ENCODE measurements at places on chromosomes 5 and 9.

DNA sequence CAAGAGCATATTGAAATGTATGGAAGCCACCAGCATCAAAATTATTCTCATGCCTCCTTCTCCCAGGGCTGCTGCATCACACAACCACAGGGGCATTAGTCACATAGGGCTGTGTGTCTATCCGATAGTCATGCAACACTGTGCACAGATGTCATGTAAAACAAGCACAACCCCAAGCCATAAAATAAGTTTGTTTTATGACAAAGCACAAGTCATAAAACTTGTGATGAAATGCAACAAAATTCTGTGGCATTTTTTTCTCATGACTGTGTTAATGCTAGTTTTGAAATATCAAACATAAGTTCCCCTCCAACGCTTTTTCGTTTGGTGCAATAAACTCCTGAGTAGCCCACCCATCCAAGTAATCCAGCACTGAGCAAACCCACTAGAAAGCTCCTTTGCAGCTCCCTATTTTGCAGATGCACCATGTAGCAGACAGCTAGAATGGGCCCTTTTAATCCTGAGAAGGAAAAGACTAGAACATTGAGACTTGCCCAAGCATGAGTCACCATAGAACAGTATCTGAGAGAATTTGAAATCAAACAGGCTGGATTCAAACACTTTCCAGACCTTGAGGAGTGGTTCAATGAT, 93.3 kb upstream of the ZNF366 start:
- no peak for DNase-seq

- DNase-seq, result no peak
Observed at GRCh38 chr5:38607930-38608564, 51.6 kb upstream of the LIFR start.

DNA sequence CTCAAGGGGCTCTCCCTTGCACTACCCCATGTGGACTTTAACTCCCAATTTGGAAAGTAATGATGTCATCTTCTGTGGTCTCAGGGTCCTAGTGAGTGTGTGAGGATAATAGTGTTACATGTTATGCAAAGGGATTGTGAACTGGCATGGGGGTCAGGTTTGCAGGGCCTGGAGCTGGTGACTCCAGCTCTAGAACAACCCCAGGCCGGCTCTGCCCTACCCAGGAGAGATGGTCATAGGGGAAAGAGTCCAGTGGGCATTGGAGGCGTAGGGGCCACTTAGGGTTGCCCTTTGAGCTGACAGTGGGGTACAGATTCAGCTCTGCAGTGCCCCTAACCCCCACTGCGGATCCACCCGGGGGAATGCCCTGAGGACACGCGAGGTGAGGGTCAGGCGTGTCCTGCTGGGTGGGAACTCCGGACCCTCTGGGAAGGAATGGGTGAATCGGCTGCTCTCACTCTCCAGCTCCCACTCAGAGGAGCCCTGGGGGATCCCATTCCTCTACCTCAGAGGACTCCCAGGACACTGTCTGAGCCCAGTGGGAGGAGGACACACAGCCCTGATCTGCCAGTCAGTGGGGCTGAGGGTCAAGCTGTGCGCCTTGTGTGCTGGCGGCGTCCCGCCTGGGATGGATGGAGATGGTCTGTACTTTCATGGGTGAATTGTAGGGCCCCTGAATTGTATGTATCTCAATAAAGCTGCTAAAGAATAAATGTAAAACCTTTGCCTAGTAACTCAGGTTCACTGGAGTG, 2.5 kb upstream of the NKD2 start:
- no peak for DNase-seq

GRCh38 chr5:92309336-92309991, 926.3 kb upstream of the ARRDC3 start:
- no peak for DNase-seq

GRCh38 chr5:164672931-164673694, 1167.7 kb downstream of the MAT2B start:
- DNase-seq, result no peak

DNA sequence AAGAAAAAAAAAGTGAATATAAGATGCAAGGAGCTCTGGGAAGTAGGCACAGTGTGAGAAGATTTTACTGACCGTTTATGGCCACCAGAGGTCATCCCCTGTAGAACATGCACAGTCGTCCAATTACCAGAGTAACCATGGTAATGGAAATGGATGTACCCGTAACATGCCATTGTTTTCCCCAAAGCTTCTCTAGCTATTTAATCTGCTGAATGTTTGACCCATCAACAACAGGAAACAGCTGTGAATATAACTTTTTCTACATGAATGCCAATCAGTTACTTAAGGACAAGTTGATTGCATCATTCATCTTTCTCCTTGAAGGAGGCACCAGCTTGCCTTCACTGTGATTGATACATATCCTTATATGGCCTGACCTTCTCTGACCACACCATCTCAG, 1967.0 kb upstream of the CDH9 start:
- DNase-seq, result no peak

DNA sequence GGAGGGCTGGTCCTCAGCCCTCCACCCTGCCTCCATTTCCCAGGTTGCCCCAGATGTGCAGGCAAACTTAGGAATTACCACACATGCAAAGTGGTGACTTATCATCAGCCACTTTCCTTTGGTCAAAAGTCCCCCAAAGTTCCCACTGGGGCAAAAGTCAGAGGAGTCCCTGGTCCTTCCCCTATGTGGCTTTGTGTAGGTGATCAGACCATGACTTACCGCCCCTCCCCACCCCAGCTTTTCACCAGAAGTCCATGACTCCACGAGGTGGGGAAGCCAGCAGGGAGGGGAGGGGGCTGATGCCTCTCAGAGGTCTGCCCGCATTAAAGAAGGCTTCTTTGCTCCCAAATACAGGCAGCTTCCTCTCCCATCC, 5.8 kb downstream of the TRAF1 start:
- DNase-seq, result no peak

DNA sequence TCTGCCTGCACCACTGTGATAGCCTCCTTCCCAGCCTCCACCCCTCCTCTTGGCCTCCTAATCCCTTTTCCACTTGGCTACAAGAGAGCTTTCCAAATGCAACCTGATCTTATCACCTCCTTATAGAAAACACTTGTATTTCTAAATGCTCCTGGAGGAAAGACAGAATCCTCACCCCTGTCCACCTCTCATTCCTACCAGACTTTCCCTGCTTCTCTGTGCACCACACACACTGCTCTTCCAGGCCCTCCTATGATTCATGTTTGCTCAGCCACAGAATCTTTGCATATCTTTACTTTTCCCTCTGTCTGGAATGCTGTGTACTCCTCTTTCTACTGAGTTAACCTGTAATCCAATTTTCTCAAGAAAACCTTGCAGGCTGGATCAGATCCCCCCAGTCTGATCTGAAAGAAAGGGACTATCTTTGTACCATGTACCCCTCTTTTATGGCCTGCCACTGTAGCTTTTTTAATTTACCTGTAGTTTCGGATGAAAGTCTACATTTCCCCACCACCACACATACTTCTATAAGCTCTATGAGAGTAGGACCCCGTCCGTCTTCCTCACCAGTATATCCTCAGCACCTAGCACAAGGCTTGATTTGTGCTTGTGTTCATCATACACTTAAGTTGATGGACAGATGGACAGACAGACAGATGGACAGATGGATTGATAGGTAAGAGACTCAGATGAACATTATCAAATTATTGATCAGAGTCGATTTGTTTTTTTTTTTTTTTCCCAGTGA, 95.3 kb downstream of the GALNT10 start:
- DNase-seq, result no peak

DNA sequence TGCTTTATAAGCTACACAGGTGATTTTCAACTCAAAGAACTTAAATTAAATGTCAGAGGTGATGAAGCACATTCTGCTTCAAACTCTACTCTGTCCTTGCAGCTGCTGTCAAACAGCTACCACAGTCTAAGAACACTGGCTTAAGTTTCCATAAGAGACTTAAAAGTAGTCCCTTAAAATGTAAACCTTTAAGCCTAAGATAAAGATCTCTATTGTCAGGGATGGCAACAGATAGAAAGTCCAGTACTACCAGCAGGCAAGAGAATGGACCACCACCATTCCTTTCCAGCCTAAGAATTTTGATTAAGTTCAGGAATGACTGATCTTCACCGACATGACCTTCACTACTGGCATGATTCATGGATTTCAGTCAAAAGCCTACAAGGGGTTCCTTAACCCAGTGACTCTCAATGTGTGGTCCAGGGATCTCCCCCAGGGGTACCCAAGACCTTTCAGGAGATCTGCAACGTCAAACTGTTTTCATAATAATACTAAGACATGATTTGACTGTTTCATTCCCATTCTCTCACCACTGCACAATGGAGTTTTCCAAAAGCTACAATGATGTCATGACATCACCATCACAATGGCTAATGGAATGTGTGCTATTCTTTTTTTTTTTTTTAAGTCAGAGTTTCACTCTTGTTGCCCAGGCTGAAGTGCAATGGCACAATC, 41.1 kb upstream of the PLPP6 start:
- no peak for DNase-seq

- no peak for DNase-seq
Observed at GRCh38 chr5:71790433-71790832, 71.4 kb downstream of the CARTPT start.

DNA sequence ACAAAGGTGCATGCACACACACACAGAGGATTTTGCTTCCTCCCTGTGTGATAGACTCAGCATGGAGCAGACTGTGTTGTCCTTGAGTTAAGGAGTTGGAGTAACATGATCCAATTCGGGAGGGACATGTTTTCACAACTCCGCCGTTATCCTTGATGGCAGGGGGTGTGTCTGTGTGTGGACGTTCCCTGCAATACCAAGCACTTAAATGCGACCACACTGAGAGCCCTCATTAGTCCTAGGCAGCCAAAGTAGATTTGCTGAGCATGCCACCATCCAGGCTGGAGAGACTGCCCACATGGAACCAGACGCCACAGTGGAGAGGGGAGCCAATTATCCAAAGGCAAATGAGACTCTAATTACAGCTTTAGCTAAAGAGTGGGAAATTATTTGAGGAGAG, 140.1 kb downstream of the DOCK2 start:
- no peak for DNase-seq
